NCI-H2227 treated with DMSO at 0.1 percent for 48 hours (cell line): ENCODE measurements at places on chromosomes 1 and 21.

DNA sequence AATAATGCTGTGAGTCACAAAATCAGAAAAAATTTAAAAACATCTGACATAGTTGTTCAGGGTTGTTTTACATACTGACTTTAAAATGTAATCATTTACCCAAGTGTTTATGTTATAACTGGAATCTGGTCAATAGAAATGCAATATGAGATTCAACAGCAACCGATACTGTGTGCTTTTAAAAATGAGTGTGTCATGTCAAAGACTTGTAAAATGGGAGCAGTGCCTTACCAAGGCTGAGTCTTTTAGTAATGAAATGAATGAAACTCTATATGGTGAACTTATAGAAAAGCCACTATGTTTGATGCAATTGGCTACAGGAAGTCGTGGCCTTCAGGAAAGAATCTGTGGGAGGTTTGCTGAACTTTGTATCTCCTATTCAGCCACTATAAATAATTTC lies 570.2 kb downstream of the DPYD start:
- no peak for DNase-seq

- no peak for DNase-seq
These were observed 45.6 kb upstream of the HFM1 start for GRCh38 chr1:91450260-91450659.

DNA sequence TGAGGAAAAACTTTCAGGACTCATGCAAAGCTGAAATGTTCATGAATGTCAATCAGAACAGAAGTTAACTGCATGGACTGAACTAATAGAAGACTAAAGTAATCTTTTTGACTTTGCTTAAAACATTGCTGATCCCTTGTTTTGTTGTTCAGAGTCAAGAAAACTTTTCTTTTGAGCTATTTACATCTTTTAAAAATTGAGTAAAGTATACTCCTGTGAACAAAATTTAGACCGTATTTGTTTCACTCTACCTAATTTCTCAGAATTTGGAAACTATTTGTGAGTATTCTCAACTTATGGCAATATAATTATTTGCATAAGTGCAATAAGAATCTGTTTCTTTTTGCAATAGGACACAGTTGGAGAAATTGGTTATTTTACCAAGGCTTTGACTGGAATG lies 41.1 kb downstream of the INPP5B start:
- DNase-seq: no peak

- DNase-seq: no peak
These were observed 3.3 kb downstream of the WNT3A start for GRCh38 chr1:228009828-228010775.

DNA sequence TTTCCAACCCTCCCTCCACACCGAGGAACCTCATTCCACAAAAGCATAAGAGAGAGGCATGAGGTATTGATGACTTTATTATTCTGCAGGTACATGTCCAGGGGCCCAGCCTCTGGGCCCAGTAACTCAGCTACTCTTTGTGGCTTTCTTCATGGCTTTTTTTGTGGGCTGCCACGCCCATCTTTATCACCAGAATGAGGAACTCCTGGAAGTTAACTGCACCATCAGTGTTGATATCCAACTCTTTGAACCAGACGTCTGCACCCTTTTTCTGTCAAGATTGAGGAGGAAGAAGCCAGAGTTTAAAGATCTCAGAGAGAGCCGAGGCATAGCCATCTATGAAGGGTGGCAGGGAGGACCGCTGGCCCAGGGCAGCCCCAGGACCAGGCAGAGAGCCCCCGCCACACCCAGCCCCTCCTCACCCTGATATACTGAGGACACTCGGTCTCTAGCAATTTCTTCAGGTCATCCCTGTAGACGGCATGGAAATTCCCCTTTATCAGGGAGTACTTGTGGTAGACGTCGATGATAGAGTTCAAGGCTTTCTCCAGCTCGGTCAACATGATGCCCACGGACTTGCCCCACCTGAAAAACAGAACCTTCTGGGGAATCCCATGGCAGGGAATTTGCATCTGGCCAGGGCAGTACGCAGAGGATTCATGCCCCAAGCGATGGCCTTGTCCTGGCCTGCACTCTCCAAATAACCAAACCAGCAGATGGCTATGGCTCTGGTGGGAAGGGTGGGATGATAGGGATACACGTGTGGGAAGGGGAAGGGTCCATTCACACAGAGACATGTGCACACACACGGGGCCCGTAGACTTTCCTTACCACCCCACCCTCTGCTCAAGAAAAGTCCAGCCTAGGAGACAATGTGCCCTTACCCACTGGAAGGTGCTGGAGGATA lies 647 bp downstream of the S100A8 start:
- DNase-seq: no peak

- DNase-seq: no peak
These were observed 41.1 kb downstream of the TENT5C start for GRCh38 chr1:117646956-117647355.

DNA sequence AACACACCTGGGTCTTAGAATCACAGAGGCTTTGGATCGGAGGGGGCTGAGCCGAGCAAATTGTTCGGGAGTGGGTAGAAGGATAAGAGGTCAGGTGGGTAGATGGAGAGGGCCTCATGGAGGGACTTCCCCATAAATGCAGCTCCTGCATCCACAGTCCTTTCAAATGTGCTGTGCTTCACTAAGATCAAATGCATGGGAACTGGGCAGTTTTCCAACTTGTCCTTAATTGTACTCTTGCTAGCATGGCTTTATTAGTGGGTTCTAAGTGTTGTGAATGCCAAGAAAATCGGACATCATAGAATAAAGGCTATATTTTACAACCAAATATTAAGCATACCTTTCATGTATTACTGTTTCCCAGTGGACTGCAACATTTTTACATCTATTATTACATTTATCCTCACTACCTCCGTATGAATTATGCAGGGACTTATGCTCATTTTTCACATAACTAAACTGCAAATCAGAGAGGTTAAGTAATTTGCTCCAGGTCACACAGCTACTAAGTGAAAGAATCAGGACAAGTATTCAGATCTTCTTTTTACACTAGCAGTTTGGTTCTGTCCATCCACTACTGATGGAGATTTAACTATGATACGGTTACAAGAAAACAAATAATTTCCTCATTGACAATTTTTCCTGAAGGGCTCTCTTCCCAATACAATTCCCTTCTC lies 174.5 kb upstream of the RUNX1 start:
- DNase-seq: no peak

- no peak for DNase-seq
These were observed 32.0 kb downstream of the PTAFR start for GRCh38 chr1:28144203-28145135.

- no peak for DNase-seq
These were observed 13.7 kb downstream of the ZBTB7B start for GRCh38 chr1:155016231-155016831.

DNA sequence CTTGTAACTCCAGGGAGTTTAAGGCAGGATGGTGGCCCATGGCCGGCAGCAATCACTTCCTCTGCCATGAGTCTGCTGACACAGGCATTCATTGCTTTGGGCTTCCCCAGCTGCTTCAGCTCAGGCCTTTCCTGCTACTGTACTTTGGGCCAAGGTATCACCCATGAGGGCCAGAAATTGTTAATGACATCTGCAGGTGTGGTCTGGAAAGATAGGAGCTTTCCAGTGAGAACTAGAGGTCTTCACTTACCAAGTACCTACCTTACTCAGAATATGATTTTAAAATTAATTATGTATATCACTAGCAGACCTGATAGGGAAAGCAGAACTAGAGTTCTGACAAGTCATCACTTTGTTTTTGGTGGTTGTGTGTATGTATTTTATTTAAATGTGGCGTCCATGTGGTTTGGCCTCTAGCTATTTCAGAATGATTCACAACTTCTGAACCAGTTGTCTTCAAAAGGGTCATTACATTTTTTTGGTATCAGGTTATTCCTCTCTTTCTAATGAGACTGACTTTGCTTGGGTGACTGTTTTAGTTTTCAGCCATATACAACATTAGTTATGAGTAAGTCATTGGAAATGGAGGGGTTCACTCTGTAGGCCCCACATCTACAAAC lies 2.7 kb downstream of the RGL1 start:
- no peak for DNase-seq

DNA sequence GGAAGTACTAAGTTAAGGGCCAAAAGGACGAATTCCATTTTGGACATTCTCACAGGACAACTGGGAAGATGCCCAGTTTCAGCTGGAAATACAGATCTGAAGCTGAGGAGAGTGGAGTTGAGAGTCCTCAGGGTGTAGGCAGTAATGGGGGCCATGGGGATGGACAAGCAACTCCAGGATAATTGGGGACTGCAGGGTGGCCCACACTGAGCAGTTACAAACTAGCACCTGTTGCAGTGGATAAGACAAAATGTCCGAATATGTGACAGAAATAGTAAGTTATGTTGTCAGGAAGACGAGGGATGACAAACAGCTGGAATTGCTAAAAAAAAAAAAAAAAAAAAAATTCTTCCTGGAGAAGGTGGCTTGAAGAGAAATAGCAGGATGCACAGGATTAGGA lies 34.6 kb upstream of the KANK4 start:
- no peak for DNase-seq

DNA sequence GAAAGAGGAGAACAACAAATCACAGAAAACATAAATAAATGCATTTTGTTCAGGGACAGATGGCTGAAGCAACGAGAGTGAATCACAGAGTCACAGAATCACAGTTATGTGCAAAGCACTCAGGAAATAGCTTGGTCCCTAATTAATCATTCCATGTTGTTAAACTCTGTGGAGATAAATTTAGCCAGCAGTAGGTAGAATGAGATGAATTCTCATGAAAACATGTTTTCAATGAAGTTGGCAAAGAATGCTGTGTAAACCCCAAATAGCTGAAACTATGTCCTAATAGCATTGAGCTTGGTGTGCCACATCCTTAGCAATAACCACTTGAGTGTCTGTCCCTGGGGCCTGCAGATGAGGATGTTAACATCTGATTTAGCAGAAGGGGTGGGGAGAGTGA lies 20.4 kb downstream of the LEPR start:
- no peak for DNase-seq

DNA sequence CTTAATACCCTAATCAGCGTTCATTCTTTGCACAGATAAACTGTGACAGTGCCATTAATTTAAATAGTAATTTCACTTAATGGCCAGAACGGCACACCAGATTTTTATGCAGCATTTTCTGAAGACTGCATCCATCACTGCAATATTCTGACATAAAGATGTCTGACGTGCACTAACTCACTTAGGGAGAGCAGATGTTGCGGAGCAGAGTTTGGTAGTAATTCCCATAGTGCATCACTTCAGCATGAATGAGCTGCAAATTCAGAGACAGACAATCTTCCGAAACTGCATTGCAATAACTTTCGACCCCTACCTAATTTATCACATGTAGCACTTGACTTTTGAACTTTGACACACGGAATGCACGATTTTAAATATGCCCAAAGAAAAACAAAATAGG lies 225.3 kb downstream of the KCTD3 start:
- no peak for DNase-seq

DNA sequence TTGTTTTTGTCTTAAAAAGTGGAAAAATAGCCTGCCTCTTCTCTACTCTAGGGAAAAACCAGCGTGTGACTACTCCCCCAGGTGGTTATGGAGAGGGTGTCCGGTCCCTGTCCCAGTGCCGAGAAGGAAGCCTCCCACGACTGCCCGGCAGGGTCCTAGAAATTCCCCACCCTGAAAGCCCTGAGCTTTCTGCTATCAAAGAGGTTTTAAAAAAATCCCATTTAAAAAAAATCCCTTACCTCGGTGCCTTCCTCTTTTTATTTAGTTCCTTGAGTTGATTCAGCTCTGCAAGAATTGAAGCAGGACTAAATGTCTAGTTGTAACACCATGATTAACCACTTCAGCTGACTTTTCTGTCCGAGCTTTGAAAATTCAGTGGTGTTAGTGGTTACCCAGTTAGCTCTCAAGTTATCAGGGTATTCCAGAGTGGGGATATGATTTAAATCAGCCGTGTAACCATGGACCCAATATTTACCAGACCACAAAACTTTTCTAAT lies 35.0 kb upstream of the TDRD10 start:
- DNase-seq: no peak

DNA sequence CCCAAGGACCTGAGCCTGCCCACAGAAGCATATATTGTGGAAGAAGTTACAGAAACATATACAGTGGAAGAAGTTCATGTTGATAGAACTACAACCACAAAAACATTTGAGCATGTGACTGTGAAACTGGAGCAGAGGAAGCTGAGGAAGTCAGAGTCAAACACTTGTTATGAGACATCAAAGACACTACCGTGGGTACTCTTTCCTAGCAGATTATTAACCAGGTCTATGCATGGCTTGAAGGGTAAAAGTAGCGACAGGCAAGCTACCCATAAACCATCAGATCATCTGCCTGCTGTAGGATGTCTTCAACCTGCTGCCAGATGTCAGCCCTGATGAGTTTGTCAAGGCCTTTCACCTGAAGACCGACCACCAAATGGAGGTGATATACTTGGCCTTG lies 35.8 kb downstream of the IVNS1ABP start:
- DNase-seq: no peak

GRCh38 chr1:71785000-71785399 lies 497.3 kb downstream of the NEGR1 start:
- DNase-seq: no peak

DNA sequence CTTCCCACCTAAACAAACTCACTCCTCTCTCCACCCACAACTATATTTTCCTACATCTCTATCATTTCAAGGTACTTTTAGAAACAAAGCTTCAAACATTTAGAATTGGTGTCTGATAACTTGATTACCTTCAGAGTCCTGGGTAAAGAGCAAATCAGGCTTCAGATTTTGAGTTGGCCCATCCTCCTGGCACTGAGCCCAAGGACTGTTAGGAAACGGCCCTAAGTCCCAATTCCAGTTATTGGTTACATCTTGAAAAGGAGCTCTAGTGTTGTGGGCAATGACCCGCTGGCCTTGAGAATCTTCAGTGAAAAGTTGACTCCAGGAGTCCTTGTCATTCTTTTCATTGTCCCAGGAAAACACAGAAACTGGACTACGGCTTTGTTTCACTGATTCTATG lies 15.1 kb downstream of the MTFR1L start:
- DNase-seq: no peak

DNA sequence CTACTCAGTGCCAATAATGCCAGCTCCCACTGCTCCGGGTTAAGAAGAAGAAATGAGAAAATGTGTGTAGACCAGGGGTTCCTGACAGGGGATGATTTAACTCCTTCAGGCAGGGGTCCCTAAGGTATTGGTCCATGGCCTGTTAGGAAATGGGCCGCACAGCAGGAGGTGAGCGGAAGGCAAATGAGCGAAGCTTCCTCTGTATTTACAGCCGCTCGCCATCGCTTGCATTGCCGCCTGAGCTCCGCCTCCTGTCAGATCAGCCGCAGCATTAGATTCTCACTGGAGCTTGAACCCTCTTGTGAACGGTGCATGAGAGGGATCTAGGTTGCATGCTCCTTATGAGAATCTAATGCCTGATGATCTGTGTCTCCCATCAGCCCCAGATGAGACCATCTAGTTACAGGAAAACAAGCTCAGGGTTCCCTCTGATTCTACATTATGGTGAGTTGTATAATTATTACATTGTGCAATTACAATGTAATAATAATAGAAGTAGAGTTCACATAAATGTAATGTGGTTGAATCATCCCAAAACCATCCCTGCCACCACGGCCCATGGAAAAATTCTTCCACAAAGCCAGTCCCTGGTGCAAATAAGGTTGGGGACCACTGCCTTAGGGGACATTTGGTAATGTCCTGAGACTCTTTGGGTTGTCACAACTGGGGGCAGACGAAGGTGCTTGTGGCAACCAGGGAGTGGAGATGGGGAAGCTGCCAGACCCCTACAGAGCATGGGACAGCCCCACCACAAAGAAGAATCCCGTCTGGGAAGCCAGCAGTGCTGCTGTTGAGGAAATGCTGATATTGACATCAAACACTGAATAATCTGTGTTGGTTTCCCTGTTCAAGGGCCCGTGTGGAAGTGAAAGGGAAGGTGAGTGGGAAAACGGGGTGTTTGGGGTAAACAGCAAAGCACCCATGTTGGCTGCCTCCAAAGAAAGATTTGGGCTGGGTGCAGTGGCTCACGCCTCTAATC lies 60.8 kb downstream of the DHRS3 start:
- no peak for DNase-seq
